Activated CD4-positive, alpha-beta T cell treated with anti-CD3 and anti-CD28 coated beads, Interleukin-2, amount 50 U/mL, for 4 hours (primary cell): ENCODE measurements at places on chromosomes 13 and 19.
A peak's percentile ranks its signal among the peaks of the same experiment; 100 is the strongest.

GRCh38 chr19:4338441-4339355, at the start of gene STAP2:
Gene STAP2 (minus strand): TSS chr19:4338827. CDS start chr19:4338753, 74 bp downstream.
- DNase-seq, result no peak

- no peak for DNase-seq
These were observed 49.0 kb downstream of the BRD4 start for GRCh38 chr19:15283141-15283883.

DNA sequence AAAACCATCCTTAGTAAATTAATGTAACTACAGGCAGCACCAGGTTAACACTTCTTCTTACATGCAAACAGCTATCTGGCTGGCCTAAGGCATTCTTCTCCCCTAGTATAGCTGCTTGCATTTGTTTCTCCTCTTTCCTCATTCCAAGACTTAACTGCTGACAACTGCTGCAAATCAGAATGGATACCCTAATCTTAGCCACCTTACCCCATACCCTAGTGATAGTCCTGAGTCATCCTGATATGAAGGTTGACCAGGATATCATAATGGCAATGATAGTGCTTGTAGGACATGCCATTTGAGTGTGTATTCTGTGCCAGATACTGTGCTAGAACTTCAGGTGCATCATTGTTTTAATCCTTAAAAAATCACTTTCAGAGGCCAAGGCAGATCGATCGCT, 138.2 kb upstream of the MAB21L1 start:
- no peak for DNase-seq

DNA sequence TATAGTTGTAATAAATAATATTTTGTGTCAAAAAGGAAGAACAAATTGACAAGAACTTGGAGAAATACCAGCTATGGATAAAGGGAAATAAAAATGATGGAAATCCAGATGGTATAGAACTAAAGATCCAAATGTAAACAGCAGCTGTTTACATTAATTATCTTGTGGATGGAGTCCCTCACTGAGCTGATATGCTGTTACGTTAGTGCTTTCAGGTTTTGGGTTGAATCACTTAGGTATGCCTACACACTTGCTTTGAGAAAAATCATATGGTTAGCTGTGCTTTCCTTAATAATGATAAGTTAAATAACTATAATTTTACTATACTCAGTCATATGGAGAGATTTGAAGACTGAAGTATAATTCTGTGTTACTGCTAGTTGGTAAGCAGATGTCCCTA, 27.7 kb downstream of the WASF3 start:
- no peak for DNase-seq

DNA sequence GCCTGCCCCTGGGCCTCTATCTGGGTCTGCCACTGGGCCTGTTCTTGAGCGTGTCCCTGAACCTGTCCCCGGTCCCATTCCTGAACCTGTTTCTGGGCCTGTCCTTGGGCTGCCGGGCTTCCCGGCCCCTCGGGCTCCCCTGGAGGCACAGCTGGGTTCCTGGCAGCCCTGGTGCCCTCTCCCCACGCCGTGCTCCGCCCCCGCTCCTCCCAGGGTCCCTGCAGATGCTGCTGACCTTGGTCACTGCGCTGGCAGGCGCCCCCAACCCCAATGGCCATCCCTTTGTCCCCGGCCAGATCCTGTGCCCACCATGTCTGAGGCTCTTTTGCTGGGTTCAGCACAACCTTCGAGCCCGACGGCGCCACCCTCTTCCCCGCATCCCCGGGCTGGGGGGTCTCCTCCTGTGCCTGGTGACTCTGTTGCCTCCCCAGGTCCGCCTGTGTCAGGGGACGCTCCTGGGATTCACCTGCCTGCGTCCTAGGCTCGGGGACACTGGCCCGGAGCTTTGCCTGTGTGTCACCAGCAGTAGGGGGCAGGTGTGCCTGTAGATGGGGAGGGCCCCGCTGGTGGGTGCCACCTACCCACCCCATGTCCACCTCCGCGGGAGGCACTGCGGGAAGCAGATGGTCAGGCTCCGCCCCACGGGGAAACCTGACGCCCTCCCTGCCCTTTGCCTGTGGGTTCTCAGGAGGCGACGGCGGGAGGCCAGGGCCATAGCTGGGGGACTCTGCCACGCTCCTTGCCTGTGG, 41.0 kb upstream of the GRTP1 start:
- no peak for DNase-seq

GRCh38 chr13:46948338-46948737, 51.5 kb upstream of the HTR2A start:
- no peak for DNase-seq

DNA sequence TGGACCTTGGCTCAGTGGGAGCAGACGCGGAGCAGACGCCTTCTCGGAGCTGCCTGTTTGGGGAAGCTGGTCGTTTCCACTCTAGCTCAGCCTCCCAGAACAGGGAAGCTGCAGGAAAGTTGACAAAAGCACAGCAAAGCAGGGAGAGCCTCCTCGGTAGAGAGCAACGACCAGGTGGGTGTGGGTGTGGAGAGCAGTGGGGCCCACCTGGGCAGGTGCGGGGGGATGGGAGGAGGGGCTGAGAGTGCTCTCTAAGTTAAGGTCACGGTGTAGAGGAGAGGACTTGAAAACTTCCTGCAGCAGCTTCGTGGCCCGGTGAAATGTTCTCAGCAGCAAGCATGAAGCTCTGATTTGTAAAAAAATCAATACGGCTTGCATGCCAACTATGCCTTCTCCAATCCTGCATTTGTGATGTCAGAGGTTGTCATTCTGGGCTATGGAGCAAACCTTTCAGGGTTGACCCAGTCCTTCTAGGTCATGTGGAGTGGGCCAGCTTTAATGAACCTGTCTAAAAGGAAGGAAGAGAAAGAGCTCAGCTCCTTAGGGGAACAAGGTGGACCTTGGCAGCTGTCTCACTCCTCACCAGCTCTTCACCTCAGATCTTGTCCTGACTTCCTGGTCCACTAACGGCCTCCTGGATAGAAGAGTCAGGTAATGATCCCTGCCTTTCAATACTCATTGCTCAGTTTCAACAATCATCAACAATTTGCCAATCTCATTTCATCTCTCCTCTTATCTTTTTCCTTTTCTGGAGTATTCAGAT, 85.8 kb upstream of the UBL3 start:
- DNase-seq, result no peak

GRCh38 chr13:21465710-21466160, 6.6 kb upstream of the ZDHHC20 start:
- DNase-seq, result no peak

DNA sequence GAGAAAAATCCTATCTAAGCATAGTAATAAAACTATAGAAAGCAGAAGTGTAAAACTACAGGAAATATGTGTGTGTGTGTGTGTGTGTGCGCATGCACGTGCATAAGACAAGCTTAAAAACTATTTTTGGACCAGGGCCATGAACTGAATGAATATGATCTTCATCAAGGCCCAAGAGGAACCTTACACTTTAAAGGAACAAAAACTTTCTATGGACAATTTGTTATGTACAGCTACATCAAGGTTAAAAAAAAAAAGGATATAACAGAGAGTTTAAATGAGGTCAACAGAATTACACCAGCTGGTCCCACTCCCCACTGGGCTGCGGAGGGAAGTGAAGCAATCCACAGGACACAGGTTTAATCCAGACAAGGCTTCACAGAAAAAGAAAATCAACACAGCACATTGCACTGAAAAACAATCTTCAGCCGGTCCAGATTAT, 151.1 kb downstream of the LHFPL6 start:
- DNase-seq, result no peak

GRCh38 chr19:49120868-49121267, 1.5 kb downstream of the PPFIA3 start:
- no peak for DNase-seq

DNA sequence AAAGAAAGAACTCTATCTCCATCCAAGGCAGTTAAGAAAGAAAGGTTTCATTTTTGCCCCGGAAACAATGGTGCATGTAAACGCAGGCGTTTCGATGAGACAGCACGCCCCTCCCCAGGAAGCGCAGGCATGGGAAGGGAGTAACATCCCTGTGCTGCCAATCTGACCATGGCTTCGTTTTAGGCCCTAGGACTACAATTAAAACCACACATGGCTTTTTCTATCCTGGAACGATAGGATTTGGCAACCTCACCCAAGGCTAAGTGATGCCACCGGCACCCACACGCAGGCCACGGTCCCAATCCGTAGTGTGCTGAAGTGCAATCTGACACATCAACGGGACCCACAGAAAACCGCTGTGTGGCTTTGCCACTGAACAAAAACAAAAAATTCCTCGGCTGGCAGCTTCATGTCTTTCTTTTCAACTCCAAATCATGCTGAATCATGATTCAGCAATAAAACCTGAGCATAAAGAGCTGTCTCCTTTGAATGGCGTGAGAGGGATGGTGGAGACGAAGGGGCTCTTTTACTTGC, 24.2 kb downstream of the RANBP3 start:
- peak; percentile 29 for DNase-seq

DNA sequence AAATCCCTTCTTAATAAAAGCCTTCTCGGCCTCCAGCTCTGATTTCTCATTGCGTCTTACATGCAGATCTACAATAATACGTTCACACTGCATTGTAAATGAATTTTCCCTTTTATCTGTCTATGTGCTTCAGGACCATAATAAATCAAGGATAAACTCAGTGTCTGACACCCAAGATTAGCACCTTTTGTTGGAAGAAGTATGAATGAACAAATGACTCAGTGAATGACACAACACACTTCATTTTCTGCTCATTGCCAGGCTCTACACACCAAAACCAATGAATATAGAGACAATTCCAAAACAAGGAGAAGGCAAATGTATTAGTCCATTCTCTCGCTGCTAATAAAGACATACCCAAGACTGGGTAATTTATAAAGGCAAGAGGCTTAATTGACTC, 1224.4 kb downstream of the EFNB2 start:
- no peak for DNase-seq

GRCh38 chr13:96491103-96491502, 401.2 kb downstream of the HS6ST3 start:
- no peak for DNase-seq

DNA sequence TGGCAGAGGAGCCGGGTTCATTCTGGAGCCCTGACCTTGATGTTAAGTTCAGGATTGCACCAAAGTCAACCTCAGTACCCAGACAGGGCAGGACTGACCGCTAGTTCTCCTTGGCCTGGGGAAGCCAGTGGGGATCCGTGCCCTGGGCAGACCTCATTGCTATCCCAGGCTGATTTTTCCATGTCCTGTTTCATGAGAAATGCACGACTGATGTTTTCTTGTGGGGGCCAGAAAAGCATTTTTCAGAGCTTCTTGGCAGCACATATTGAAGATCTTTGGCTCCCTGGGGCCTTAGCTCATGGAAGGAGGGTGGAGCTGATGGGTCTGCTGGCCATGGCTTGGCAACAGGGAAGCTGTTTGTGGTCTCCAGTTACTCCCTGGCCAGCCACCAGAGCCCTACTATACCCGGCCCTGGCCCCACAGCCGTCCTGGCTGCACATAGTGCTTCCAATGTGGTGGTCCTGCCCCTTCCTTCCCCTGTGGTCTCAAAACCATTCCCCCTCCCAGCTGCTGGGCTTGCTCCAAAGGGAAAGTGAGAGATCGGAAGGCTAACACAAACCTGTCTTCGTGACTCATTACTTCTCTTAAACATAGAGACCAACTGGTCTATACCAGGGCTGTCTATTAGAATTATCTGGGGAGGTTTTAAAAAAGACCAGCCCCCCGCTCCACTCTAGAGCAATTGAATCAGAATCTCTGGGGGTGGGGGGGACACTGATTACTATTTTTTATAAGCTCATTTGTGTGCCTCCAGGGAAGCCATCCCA, 11.2 kb downstream of the IL17D start:
- no peak for DNase-seq

- no peak for DNase-seq
These were observed 81.6 kb downstream of the FGF9 start for GRCh38 chr13:21752501-21752900.

DNA sequence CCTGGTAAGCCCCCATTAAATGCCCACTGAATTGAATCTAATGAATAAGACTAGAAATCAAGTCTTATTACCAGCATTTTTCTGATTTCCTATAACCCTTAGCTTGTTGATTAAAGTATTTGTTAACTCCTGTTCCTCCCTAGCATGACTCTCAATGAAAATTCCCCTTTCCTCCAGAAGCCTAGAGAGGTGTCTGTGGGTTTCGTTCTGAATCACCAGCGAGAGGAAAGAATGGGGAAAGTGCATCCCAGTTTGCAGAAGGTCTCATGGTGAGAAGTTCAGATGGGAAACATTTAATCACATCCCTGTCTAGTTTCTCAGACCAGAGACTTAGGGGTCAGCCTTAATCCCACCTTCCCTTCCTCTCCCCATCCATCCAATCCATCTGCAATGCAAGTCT, 26.9 kb downstream of the POU2F2 start:
- DNase-seq, result no peak

DNA sequence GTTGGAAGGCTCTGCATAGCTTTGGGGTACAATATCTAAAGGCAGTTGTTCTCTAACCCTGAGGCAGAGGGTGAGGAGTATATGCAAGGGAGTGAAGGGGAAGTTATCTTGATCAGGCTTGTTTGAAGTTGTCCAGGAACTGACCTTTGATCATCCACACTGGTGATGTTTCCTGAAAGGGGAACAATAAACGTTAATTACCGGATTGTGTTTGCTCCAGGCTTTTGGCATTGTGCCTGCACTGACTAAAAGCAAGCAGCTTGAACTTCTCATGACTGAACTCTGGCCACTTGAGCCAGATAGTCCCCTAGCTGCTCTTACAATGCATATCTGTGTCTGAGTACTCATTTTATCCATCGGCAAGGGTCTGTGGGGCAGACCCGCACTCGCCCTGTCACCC, 27.0 kb upstream of the ZNF726 start:
- DNase-seq, result no peak

- DNase-seq, result no peak
These were observed 541.1 kb downstream of the EFNB2 start for GRCh38 chr13:105994340-105994739.

DNA sequence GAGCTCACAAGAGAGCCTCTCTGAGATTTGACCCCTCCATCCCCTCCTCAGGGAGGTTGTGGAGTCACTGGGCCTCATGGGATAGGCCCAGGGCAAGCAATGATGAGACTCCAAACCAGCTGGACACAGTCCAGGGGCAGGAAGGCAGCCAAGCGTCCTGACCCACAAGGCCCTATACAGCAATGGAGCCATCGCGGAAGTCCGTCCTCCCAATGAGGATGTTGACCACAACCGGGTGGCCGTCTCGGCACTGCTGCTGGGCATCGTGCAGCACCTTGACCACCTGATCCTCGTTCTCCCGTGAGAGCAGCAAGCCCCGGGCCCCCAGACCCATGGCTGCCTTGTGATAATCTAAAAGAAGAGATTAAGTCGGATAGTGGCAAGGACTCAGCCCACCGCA, 7.9 kb downstream of the SYDE1 start:
- no peak for DNase-seq

GRCh38 chr13:41503356-41503755, 46.0 kb downstream of the RGCC start:
- DNase-seq, result no peak

DNA sequence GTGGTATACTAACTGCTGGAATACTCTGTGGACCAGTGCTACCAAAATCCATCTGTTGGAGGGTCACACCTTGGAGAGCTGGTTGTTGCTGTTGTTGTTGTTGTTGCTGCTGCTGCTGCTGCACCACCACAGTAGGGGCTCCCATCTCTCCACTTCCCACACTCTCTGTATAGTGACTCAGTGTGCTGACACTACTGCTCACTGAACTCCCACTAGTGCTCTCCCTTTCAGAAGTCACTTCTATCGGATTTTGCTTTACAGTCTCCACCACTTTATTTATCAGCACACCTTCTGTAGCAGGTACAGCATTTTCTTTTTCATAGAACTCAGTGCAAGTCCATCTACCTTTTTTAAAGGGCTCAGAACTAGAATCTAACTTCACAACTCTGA, 1.7 kb downstream of the TSC22D1 start:
- DNase-seq, result no peak
